ENCODE measurements at places on chromosomes 7 and 10. TPM values are rescaled to one million over a fixed set of nuclear protein-coding genes. Genes with fewer than 3 reads are reported as not detected.
A peak's percentile ranks its signal among the peaks of the same experiment; 100 is the strongest.

GRCh38 chr10:73228247-73228646, 18.8 kb downstream of the DNAJC9 start:
- H3K4me1 ChIP-seq = no peaks in the 10 kb centered on the region
- peaks cover 10% of the 10 kb centered on the region for H3K36me3 ChIP-seq
- no peak for DNase-seq
- H3K27me3 ChIP-seq = no peaks in the 10 kb centered on the region

DNA sequence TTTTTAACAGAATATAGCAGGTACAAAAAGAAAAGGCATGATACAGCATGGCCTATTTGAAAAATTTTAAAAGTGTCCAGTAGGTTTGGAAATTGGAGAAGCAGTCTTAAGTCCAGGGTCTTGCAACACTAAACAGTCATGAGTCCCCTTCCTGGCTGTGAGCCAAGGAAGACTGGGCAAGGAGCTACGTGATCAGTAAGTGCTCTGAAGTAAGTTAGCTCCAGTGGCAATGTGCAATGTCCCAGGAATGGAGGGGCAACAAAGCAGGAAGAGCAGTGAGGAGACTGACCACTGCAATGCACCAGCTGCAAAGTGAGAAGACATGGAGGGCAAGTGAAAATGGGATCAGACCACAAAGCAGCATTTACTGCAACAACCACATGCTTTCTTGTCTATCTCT, 72.9 kb upstream of the GRID1 start:
- no peak overlapping the region for H3K4me3 ChIP-seq
- peaks cover 43% of the 10 kb centered on the region for H3K36me3 ChIP-seq
- H3K27ac ChIP-seq = peak overlapping the region; percentile 38
- no peaks in the 10 kb centered on the region for H3K27me3 ChIP-seq

H2AZ2 gene
- total RNA-seq = 361 TPM

GRCh38 chr7:40470091-40470592, 335.3 kb downstream of the SUGCT start:
- H3K27me3 ChIP-seq = no peaks in the 10 kb centered on the region
- no peak for DNase-seq
- no peak overlapping the region for H3K4me3 ChIP-seq
- H3K27ac ChIP-seq = no peak overlapping the region

- H3K27ac ChIP-seq = no peak overlapping the region
- no peaks in the 10 kb centered on the region for H3K27me3 ChIP-seq
- no peak overlapping the region for H3K4me3 ChIP-seq
- H3K4me1 ChIP-seq = no peaks in the 10 kb centered on the region
Observed at GRCh38 chr7:154469652-154470051, 417.5 kb downstream of the DPP6 start.

DNA sequence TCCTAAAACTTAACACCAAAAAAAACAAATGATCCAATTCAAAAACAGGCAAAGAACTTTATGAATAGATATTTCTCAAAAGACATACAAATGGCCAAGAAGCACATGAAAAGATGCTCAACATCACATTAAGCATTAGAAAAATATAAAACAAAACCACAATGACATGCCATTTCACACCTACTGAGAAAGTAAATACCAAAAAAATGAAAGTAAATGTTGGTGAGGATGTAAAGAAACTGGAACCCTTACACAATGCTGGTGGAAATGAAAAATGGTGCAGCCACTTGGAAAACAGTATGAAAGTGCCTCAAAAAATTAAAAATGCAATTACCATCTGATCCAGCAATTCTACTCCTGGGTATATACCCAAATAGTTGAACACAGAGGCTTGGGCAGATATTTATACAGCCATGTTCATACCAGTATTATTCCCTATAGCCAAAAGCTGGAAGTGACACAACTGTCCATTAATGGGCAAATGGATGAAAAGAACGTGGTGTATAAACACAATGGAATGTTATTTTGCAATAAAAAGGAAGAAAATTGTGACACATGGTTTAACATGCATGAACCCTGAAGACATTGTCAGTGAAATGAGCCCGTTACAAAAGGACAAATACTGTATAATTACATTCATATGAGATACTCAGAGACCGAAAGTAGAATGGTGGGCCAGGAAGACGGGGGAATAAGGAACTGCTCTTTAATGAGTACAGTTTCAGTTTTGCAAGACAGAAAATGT, 89.0 kb downstream of the JMJD1C start:
- no peak overlapping the region for H3K4me3 ChIP-seq
- H3K27ac ChIP-seq = no peak overlapping the region
- peaks cover 11% of the 10 kb centered on the region for H3K36me3 ChIP-seq
- H3K4me1 ChIP-seq = peaks cover 14% of the 10 kb centered on the region
- no peaks in the 10 kb centered on the region for H3K27me3 ChIP-seq

CDC14C gene
- total RNA-seq = not detected

SLC26A5 gene
- total RNA-seq = not detected

Data from activated naive CD4-positive, alpha-beta T cell treated with anti-CD3 and anti-CD28 coated beads for 36 hours (primary cell).